EL (cell line): ENCODE measurements at places on chromosomes 5 and 9.

GRCh38 chr9:98961513-98962180 is 17.9 kb downstream of the COL15A1 start:
- DNase-seq, result no peak

DNA sequence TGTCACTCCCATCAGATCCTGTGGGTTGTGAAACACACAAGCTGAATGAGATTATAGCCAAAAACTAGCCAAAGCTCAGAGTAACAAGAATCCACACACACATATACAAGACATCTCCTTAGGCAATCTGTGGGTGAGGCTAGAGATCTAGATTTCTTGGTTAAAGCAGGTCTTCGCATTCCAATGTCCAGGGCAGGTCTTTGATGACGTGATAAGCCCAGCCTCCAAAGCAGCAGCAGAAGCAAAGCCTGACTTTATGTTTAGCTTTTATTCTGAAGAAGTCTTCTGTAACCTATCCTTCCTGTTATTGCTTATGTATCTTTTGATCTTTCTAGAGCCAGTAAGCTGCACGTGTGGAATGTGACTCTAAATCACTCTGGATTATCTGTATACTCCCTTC is 199.1 kb upstream of the SLC30A5 start:
- DNase-seq, result peak; percentile 15

DNA sequence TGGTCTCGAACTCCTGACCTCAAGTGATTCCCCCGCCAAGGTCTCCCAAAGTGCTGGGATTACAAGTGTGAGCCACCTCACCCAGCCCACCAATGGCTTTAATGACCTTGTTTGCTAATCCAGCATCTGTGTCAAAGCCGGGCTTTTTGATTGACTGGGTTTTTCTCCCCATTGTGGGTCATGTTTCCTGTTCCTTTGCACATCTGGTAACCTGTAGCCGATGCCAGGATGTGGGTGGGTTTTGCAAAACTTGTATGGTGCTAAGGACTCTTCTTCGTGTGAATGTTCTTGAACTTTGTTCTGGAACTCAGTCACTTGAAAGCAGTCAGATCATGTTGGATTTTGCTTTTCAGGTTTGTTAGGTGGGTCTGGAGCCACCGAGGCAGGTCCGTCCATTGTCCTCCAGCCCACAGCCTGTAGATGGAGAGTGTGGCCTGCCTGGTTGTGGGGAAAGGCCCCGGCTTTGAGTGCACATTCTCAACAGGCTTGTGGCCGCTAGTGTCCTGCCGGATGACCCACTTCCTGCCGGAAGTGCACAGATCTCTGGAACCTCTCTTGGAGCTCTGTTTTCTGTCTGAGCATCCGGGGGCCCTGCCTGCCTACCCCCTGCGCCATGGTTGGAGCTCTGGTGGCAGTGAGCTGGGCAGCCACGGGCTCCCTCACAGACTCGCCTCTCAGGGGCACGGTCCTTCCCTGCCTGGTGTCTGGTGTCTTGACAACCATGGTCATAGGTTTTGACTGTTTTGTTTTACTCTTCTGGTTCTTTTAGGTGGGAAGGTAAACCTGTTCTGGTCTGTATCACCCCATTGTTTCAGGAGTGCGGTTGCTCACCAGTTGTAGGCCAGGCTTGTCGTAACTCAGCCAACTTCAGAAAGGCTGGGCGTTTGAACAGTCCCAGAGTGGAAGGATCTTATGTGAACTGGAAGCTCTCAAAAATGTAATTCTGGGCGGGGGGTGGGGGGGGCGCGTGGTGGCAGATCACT is 69.6 kb upstream of the CACNA1B start:
- no peak for DNase-seq

DNA sequence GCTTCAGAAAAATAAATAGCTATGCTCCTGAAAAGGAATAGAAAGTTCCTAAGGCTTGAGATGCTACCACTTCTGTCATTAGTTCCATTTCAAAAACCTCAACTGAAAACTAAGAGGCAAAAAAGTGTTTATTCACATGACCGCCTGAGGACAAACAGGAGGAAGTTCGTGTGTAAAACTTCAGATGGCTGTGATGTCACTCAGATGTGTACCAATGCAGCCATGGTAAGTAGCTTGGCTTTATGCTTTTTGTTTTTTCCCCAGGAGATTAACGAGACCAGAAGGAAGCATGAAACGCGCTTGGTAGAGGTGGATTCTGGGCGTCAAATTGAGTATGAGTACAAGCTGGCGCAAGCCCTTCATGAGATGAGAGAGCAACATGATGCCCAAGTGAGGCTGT is 33.0 kb downstream of the LMNB1 start:
- no peak for DNase-seq

- no peak for DNase-seq
Measured at GRCh38 chr9:109723781-109724180, 56.2 kb upstream of the PALM2AKAP2 start.

GRCh38 chr9:118100529-118101419 is 396.6 kb downstream of the TLR4 start:
- DNase-seq, result no peak

GRCh38 chr5:91381774-91382359 is 1.2 kb downstream of the ARRDC3 start:
- DNase-seq, result peak; percentile 78

DNA sequence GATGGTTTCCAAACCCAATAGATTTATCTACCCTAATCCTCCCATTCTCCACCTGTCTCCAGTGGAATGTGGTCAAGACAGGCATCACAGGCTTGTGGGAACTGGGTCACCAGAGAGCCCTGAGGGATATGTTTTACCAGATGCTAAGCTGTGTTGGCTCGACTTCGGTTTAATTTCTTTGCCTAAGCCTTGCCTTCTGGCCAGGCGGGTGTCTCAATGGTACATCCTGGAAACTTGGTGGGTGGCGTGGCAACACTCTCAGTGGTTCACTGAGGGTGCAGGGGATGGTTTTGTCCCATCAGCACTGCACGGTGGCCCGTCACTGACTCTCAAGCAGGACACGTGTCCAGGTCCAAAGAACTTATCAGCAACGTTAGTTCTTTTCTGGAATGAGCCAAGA is 192.2 kb downstream of the TENT4A start:
- DNase-seq, result no peak

- DNase-seq, result no peak
Measured at GRCh38 chr5:29150840-29151239, 2042.6 kb upstream of the CDH6 start.

DNA sequence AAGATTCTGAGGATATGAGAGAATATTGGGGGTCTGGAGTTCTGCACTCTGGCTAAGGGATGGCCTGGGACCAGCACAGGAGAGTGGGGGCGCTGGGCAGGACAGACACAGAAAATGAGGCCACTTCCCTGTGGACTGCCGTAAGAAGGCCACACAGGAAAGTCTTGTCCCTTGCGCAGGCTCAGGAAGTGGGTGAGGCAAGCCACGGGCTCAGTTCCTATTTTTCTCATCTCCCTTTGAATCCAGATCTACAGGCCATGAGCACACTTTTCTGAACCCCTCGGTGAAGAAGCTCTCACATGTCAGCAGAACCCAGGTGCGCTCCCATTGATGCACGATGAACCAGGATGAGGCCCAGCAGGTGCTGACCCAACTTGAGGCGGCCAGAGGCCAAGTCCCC is 207.4 kb downstream of the AGTPBP1 start:
- no peak for DNase-seq

DNA sequence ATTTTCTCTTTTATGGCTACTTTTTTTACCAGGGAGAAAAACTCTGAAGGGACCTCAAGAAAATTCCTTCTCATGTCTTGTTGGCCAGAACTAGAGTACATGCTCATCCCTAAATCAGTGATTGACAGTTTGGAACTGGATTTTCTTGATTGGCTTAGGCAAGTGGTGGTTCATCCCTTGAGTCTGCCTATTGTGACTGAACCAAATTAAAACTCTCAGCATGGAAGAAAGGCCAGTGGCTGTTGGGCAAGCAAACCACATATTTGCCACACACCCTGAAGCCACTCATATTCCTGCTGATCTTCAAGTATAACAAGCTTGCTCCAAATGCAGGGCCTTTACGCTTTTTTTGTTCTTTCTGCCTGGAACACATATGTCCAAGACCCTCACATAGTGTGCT is 7.2 kb upstream of the HOMER1 start:
- DNase-seq, result no peak

GRCh38 chr5:173296737-173297676 is 31.2 kb downstream of the STC2 start:
- DNase-seq, result no peak

DNA sequence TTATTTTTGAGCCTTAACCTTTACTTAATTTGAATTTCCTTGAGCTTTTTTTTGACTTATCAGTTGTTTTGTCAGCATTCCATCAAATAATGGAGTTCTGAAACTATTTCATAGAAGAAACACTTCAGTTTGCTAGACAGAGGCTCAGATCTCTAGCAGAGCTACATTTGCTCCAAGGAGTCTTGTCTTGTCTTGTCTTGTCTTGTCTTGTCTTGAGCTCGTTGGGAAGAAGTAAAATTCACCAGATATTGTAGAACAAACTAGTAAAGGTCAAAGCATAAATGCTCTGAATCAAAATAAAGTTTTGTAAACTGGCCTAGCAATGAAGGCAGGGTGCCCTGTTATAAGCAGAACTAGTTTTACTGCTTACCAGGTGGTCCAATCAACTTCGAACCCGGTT is 33.5 kb downstream of the RAB24 start:
- no peak for DNase-seq

DNA sequence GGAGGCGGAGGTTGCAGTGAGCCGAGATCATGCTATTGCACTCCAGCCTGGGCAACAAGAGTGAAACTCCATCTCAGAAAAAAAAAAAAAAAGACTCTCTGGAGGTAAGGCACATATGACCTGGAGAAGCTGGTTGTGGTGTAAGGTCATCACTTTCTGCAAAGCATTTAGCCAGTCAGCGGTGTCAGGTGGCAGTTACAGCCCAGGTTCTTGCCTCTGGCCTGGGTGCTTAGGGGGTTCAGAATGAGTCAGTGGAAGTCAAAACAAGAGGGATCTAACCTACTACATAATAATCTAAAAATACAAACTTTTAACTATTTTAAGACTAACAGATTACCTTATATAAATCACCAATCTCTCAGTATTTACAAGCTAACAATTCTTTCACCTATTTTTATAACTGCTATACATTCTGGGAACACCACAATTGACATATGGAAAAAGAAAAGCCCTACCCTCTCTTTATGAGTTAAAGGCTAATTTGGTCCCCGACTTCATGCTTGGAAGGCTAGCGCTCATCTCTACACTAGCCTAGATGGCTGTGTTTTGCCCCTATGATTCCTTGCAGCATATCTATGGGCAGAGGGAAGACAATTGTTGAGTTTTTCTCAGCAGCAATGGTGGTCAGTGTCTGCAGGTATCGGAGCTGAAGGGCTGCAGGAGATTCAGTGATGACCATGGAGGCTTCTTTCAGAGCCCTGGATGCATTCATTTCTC is 29.2 kb downstream of the STOM start:
- no peak for DNase-seq

GRCh38 chr5:126594748-126595485 is at the start of gene ALDH7A1:
Gene ALDH7A1, minus strand, starts transcription at chr5:126595219. Its CDS starts 21 bp downstream, at chr5:126595198.
- peak; percentile 98 for DNase-seq

- DNase-seq, result peak; percentile 14
Measured at GRCh38 chr5:58849921-58850667, 267.2 kb downstream of the RAB3C start.

- no peak for DNase-seq
Measured at GRCh38 chr5:169298193-169298592, 2.7 kb downstream of the SLIT3 start.

GRCh38 chr5:35488791-35489190 is 128.9 kb upstream of the SPEF2 start:
- DNase-seq, result peak; percentile 13

DNA sequence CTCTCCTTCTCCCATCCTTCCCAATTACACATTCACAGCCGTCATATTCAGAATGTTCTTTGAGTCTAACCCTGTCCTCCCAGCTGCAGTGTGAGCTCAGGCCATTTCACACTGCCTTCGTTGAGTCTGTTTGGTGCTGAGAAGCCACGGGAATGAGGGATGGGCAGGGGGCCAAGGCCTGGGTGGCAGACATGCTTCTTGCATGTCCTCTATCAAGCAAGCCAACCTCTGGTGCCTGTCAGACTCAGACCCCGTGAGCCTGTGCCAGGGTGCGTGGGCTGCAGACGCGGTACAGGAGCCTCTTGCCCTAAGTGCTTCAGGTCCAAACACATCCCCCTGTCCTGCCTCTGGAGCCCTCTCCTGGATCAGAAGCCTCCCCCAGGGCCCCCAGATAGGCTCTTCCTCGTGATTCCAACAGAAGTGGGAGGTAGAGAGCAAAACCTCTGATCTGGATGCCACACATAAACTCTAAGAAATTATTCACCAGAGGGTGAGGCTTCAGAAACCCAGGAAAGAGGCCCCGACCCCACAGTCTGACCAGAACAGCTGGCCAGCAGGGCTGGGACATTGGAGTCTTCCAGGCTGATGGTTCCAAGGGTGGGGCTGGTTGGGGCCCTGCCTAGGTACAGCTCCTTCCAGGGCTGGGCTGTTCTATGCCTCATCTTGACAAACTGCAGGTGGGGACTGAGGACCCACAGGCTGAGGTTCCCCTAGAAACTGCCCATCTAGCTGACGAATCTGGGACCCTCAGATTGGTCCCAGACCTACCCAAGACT is 46.7 kb upstream of the CDKN2AIPNL start:
- peak; percentile 40 for DNase-seq

- no peak for DNase-seq
Measured at GRCh38 chr5:79191457-79191856, 44.5 kb upstream of the JMY start.

GRCh38 chr5:97157689-97158088 is 15.3 kb upstream of the LIX1 start:
- DNase-seq, result no peak

DNA sequence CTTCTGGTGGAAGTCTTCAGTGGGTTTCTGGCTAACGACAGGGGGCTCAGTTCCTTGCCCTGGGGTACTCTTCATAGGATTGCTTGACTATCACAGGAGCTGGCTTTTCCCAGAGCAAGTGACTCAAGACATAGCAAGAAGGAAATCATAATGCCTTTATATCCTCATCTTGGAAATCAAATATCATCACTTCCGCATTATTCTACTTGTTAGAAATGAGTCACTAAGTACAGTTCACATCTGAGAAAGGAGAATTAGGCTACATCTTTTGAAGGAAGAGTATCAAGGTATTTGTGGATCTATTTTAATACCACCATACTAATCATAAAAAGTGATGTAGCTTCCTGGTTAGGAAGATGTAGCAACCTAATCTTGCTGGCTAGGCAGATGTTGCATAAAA is 148.2 kb upstream of the RAI14 start:
- no peak for DNase-seq

DNA sequence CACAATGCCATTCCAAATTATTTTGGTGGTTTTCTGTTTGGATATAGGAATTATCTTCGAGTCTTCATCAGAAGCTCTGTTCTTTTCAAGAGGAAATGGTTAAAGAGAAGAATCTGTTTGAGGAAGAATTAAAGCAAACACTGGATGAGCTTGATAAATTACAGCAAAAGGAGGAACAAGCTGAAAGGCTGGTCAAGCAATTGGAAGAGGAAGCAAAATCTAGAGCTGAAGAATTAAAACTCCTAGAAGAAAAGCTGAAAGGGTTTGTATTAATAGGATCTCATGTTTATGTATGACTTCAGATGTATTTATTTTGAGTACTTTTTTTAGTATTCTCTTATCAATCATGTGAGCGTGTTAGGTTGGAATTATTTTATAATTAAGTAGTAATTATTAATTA is 15.0 kb downstream of the HMMR start:
- no peak for DNase-seq

GRCh38 chr5:80122579-80122978 is 87.4 kb downstream of the THBS4 start:
- no peak for DNase-seq

- no peak for DNase-seq
Measured at GRCh38 chr5:84354101-84354500, 30.6 kb downstream of the EDIL3 start.
